ENCODE measurements at places on chromosomes 6 and 20. TPM values are rescaled to one million over a fixed set of nuclear protein-coding genes. Genes with fewer than 3 reads are reported as not detected.

GRCh38 chr6:4345543-4345942 lies 210.2 kb upstream of the ECI2 start:
- no peak for DNase-seq

DNA sequence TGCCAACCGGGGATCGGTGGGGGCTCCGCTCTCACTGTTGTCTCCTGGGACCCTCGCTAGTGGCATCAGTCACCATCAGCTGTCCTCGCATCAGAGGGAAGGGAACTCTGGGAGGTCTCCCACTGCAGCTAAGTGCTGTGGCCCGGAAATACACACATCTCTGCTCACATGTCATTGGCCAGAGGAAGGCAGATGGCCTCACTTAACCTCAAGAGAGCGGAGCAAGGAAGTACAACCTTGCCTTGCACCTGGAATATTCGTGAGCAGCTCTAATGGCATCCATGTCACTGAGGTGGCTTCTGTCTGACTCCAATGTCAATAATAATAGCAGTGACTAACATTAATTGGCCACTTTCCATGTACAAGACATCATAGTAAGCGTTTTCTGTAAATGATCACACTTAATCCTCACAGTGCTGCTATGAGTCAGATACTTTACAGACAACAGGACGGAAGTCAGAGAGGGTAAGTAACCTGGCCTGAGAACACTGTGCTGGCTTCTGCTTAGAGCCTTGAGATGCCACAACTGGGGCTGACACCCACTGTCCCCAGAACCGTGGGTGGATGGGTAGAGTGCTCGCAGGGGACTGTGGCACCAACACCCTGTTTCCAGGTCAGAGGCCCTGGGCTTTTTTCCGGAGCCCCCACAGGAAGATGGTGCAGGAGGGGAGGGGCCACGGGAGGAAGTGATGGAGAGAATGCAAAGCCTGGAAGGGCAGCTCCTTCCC lies 6.0 kb downstream of the LHFPL5 start:
- DNase-seq: no peak

DNA sequence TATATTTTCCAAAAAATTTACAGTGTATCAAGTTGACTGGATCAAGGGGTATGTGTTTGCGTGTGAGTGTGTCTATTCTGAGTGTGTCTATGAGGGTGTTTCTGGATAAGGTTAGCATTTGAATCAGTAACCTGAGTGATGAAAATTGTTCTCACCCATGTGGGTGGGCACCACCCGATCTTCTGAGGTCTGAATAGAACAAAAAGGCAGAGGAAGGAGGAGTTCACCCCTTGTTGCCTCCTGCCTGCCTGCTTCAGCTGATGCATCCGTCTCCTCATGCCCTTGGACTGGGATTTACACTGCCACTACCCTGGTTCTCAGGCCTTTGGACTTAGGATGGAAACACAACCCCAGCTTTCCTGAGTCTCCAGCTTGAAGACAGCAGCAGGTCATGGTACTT lies 13.7 kb upstream of the PRND start:
- no peak for DNase-seq

DNA sequence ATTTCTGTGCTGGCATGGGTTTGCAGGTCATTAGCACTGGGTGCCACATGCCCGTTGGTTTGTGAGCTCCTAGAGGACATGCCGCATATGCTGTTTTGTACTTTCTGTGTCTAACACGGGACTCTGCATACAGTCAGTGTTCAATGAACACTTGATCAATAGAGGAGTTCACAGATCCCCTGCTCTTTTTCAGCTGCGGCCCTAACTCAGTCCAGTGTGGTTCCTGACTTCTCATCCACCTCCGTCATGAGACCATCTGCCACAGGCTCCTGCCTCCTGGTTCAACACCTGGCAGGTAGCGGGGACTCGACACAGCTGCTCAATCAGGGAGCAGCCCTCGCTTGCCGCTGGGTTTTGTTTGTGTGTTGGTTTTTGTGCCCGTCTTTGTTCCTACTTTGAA lies 13.8 kb upstream of the BMP7 start:
- no peak for DNase-seq

- DNase-seq: no peak
Measured at GRCh38 chr6:35895560-35895959, 25.3 kb downstream of the SRPK1 start.

GRCh38 chr6:151068761-151069312 lies 170.9 kb upstream of the AKAP12 start:
- no peak for DNase-seq

DNA sequence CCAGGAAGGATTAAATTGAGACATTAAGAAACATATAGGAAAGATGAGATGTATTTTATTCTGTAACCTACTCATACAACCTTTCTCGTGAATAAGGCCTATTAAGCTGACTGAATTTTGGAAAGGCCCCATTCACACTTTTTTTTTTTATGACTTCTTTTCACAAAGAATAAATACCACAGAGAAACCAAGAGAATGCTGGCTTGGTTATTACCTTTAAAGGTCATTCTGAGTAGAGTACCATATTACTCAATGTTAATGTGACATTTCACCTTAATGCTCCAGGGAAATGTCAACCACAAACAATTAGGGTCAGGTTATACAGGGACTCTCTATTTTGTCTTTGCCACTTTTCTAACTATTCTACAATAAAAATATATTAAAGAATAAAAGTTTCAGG lies 204.9 kb upstream of the PTCHD4 start:
- DNase-seq: no peak

GRCh38 chr20:23048283-23049200 lies 930 bp downstream of the THBD start:
- no peak for DNase-seq

- no peak for DNase-seq
Measured at GRCh38 chr6:159151266-159151855, 17.8 kb upstream of the FNDC1 start.

- no peak for DNase-seq
Measured at GRCh38 chr6:72418495-72418894, 203.4 kb upstream of the KCNQ5 start.

- no peak for DNase-seq
Measured at GRCh38 chr20:22257912-22258311, 326.5 kb downstream of the FOXA2 start.

- DNase-seq: no peak
Measured at GRCh38 chr20:57188576-57189079, 77.8 kb downstream of the BMP7 start.

- DNase-seq: no peak
Measured at GRCh38 chr6:16432075-16433032, 194.0 kb downstream of the GMPR start.

Gene FAM184A
- total RNA-seq: 12.1 TPM

Gene PGC
- total RNA-seq: not detected

Gene KHDRBS2
- total RNA-seq: 7.7 TPM

Gene ATP9A
- 6.4 TPM for total RNA-seq

Gene DZANK1
- total RNA-seq: 9.9 TPM

Gene HUS1B
- 0.75 TPM for total RNA-seq

Gene GJA10
- total RNA-seq: not detected

Gene LY6G6D
- not detected for total RNA-seq
